NCI-H2171 treated with DMSO at 0.1 percent for 48 hours (cell line): ENCODE measurements at places on chromosomes 1 and 21.

GRCh38 chr1:195664628-195665027 lies 943.6 kb downstream of the KCNT2 start:
- DNase-seq: no peak

DNA sequence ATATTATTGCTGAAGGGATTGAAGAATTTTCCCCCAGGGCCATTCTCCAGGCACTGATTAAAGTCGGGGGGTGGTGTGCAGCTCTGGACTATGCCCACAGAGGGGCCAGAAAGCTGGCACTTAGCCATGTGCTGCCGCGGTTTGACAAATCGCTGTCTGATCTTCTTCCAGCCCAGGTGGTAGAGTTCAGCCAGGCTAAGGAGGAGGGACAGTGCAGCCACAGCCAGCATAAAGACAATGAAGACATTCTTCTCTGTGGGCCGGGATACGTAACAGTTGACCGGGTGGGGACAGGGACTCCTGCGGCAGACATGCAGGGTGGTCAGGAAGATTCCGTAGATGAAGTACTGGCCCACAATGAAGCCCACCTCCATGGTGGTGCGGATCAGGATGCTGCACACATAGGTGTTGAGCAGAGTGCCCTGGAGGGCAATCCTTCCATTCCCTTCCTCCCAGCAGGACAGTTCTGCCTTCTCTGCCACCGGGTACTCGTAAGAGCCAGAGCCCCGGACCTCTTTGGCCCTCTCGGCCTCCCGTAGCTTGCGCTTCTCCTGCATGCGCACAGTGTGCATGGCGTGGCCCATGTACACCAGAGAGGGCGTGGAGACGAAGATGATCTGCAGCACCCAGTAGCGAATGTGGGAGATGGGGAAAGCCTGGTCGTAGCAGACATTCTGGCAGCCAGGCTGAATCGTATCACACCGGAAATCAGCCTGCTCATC lies 1.9 kb downstream of the GJA5 start:
- no peak for DNase-seq

DNA sequence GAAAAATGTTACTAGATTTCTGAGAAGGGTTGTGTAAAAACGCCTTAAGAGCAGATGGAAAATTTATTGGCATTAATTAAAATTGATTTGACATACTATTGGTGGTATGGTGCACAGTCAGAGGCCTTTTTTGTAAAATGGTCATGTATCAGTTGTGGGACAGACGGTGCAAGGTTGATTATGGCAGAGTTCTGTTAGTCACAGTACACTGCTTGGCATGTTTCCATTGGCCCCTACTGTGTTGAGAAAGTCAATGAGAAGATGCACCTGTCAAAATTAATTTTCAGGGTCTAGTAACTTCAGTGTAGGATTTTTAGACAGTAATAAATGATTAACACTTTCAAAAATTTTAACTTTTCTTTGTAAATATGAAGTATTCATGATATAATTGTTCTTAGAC lies 4.4 kb downstream of the B3GALT2 start:
- DNase-seq: peak; percentile 52

DNA sequence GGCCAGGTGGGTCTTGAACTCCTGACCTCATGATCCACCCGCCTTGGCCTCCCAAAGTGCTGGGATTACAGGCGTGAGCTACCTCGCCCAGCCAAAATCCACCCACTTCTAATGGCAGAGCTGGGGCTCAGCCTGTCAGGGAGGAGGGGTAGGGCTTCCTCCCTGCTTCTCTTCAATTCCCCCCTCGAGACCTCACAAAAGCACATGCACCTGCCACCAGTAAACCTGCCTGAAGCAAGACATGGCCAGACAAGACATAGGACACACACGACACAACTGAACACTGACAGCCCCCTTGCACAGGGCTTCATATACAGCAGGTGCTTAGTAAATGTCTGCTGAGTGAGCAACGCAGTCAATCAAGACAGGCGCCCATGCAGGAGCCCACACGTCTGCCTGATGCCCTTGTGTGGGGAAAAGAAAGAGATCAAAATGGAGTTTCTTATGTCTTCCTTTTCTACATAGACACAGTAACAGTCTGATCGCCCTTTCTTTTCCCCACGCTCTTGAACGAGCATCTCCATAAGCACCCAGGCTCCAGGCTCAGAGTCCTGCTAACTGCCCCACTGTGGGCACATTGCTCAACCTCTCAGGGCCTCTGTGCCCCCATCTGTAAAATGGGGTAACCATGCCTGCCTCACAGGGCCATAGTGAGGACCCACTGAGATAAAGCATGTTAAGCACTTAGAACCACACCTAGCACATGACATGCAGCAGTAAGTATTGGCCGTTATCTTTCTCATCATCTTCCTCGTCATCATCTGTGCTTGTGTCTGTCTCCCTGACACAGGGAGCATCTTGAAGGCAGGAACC lies 8.8 kb downstream of the SDC3 start:
- peak; percentile 54 for DNase-seq

- DNase-seq: no peak
These were observed 46.6 kb downstream of the S1PR1 start for GRCh38 chr1:101283443-101283842.

GRCh38 chr1:224377676-224378006 lies 21.0 kb downstream of the CNIH4 start:
- DNase-seq: no peak

DNA sequence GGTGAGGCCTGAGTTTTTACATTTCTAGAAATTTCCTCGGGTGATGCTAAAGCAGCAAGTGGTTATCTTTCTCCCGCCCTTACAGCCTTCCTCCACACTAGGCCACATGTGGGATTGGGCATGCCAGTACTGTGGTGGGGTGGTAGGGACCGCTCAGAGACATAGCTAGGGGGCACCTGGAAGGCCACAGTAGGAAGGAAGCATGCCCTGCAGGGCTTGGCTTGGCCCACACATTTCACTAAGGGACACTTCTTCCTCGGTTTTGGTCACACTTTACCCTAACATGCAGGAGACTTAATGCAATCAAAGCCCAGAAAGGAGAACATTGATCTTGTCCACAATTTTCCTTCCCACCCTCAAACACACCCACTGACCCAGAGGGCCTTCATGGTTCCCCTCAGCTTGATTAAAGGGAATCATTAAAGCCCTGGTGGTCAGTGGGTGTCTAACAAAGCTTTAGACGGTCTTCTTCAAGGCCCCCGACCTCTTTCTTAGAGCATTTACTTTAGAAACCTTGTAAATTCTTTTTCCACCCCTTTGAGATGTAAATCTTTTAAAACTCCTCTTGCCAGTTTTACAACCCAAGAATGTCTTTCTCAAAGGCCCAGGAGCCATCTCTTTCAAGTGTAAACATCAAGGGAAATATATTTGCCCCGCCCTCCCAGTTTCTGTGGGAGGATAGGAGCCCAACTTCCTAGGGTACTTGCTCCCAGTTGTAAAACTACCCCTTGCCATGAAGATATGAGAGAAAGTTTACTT lies 246.4 kb upstream of the PTBP2 start:
- DNase-seq: no peak

GRCh38 chr21:15004721-15005370 lies 60.0 kb downstream of the NRIP1 start:
- no peak for DNase-seq

GRCh38 chr1:53320646-53321045 lies 7.2 kb downstream of the LRP8 start:
- DNase-seq: no peak

DNA sequence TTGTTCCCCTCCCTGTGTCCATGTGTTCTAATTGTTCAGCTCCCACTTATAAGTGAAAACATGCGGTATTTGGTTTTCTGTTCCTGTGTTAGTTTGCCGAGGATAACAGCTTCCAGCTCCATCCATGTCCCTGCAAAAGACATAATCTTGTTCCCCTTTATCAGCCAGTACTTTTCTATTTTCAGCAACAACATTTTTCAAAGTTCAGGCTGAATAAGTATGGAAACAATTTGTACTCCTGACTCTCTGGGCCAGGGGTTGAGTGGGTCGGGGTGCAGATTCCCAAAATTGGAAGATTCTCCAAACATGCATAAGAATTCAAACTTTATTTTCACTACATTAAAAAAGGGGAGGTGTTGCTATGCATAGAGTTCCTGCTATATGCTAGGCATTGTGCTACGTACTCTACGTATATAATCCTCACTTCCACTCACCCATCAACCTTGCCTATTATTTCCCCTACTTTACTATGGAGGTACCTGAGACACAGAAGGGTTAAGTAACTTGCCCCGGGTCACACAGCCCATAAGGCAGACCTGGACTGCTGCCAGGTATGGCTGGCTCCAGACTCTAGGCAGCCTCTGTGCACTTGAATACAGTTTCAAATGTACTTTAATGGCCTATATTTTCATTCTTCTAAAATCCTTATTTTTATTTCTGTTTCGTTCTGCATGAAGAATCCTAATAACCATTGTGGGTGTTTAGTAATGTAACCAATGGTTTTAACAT lies 117.1 kb upstream of the C8B start:
- peak; percentile 10 for DNase-seq

- no peak for DNase-seq
These were observed 1.4 kb upstream of the SPATA1 start for GRCh38 chr1:84504580-84505492.

GRCh38 chr1:243343970-243344937 lies 88.4 kb downstream of the SDCCAG8 start:
- DNase-seq: peak; percentile 91

GRCh38 chr21:43892984-43893535 lies 28.0 kb downstream of the AGPAT3 start:
- no peak for DNase-seq

- DNase-seq: no peak
These were observed 1.8 kb downstream of the ACTA1 start for GRCh38 chr1:229432116-229432461.

DNA sequence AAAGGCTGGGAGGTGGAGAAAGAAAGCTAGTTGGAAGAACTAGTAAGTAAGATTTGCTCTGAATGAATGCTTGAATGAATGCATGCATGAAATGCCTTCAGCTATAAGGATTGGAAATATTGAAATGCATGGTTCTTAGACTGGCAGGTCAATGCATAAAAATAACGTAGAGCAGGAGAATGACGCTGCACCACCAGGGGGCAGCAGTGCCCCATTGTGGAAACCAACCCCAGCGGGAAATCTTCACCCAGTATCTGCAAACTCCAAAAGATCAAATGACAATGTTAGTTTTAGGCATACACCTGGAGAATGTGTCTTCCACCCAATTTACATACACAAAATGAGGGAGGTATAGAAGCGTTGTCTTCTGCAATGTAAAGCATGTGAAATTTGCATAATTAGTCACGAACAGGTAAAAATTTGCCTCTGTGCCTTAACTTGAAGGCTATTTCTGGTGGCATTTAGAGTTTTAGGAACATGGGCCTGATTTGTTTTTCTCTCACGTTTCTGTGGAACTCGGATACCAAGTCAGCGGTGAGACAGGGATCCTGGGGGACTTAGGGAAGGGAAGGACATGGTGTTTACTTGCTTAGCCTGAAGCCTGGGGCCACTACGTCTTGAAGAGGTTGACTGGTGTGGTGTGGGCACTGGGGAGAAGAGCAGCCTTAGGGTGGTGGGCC lies 78.6 kb downstream of the HHAT start:
- DNase-seq: peak; percentile 81

DNA sequence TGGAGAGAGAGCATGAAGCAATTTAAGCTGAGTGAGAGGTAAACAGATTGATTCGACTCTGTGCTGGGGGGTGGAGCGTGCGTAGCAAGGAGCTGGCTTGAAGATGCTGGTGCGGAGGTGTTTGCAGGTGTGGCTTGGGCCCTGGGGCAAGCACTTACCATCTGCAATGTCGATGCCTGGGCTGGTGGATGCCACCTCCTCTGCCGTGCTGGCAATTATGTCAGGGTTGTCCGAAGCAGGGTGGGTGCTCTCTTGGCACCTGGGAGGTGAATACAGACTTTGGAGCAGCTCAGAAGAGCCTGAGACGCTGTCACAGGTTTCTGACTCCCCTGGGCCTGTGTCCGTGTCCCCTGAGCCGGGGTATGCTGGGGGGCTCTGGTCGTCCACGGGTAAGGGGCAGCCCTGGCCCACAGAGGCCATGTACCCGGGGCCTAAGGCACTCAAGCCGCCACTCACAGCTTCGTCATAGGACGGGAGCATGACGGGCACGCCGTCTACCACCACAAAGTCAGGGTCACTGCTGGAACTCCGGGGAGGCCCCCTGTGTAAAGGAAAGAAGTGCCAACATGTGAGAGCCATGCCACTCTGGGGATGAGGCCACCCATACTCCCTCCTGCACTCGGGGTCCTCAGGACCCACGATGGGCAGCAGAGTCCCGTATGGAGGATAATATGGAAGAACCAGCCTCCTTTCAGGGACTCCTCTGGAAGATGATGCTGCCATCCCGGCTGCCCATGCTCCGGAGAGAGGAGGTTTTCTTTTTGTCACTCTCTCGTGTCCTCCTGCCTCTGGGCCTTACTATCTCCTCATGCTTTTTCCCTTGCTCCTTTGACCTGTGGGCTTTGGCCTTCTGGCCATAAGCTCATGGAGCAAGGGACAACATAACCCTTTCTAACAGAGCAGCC lies 80.3 kb upstream of the TLR5 start:
- DNase-seq: no peak

GRCh38 chr1:3521426-3521825 lies 67.0 kb downstream of the ARHGEF16 start:
- peak; percentile 82 for DNase-seq

- DNase-seq: no peak
These were observed 1.3 kb upstream of the S100A10 start for GRCh38 chr1:151994956-151995355.

DNA sequence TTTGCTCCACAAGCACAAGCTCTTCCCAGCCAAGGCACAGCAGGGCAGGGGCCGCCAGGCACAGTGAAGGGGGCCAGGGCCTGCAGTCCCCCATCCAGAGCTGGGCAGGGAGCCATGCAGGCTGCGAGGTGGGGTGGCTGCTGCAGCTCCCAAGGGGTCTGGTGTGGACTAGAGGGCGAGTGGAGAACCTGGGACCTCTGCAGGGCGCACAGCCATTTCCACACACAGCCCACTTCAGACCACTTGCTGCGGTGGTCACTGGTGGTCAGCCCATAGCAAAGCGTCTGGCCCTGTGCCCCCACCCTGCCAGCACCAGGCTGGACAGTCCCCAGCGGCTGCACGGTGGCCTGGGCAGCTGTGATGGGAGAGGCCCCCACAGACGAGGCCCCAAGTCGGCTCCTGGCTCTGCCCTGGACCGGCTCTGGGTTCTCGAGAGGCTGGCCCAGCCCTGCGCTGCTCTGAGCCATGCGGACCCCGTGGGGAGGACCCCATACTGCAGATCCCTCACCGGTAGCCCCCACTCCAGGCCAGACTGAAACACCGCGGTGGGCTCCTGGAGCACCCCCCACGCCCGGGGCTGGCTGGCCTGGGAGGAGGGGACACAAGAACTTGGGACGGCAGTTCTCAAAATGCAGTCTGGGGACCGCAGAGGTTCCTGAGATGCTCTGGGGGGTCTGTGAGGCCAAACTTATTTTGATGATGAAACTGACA lies 47.1 kb upstream of the COL6A2 start:
- DNase-seq: no peak

GRCh38 chr21:21034036-21034435 lies 35.8 kb downstream of the NCAM2 start:
- DNase-seq: no peak
